ENCODE measurements at places on chromosomes 11 and 22. TPM values are rescaled to one million over a fixed set of nuclear protein-coding genes. Genes with fewer than 3 reads are reported as not detected.

- DNase-seq, result no peak
Observed at GRCh38 chr11:10480026-10480425, 25.0 kb downstream of the AMPD3 start.

DNA sequence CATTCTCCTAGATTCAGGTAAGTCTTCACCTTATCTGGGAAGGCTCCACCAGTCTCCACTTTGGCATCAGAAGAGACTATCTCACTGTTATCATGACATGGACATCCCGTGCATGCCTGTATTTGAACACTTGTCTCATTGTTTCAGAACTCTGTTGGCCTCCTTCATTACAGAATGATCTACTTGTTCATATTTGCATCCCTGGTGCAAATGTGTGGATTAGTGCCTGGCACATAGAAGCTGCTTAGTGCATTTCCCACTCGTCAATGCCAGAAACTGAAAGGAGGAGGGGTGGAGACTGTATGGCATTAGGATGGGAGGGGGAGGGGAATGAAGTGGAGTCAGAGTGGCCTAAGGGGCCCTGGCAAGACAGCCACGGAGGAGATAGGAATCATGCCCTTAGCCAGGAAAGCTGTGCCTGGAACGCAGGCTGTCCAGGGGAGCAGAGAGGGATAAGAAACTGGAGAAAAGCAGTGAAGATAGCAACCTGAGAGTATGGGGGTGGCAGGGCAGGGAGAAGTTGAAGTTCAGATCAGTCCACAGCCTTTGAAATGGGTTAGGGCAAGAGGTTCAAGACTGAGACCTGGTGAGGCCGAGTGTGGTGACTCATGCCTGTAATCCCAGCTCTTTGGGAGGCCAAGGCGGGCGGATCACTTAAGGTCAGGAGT lies 53.8 kb upstream of the CAPRIN1 start:
- no peak for DNase-seq

DNA sequence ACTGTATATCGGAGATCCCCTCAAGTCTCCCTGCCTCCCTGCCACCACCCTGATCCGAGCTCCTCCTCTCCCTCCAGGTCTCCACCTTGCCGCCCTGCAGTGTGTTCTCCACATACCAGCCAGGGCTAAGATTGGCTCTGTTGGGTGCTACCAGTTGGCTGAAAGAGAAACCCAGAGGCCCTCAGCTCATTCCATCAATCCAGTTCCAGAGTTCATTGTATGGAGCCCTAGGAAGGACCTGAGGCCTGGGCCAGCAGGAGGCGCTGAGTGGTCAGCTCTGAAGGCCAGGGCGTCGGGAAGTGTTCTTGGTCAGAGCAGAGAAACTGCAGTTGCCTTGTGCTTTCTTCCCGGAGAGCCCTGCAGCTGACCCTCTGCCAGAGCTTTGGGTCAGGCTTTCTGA lies 2.2 kb upstream of the TOP3B start:
- no peak for DNase-seq

- no peak for DNase-seq
Observed at GRCh38 chr22:29106839-29107238, 34.0 kb downstream of the KREMEN1 start.

DNA sequence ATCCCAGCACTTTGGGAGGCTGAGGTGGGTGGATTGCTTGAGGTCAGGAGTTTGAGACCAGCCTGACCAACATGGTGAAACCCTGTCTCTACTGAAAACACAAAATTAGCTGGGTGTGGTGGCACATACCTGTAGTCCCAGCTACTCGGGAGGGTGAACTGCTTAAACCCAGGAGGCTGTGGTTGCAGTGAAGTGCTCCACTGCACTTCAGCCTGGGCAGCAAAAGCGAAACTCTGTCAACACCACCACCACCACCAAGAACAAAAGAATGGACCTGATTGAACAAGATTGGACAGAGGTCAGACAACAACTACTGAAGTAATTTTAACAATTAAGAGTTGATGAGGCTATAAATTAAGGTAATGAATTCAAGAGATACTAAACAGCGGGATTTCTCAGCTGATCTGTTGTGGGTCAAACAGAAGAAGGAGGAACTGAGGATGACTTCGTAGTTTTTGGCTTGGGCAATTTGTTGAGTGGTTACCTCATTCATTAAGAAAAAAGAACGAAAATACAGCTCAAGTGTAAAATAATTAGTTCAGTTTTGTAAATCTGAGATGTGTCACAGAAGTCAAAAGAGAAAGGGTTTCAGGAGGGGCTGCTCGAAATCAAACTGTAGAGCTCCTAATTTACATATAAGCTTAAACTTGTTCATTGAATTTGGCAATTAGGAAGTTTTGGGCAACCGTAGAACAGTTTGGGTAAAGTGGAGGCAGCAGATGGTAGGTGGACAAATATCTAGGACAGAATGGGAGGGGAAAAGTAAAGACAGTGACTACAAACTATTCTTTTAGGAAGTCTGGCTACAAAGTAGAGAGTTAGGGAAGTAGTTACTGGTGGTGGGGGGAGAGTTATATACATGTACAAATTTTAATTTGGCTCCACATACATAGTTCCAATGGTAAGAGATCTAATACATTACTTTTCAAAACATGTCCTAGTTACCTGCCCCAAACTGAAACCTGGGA lies 4.5 kb downstream of the IL18 start:
- no peak for DNase-seq

DNA sequence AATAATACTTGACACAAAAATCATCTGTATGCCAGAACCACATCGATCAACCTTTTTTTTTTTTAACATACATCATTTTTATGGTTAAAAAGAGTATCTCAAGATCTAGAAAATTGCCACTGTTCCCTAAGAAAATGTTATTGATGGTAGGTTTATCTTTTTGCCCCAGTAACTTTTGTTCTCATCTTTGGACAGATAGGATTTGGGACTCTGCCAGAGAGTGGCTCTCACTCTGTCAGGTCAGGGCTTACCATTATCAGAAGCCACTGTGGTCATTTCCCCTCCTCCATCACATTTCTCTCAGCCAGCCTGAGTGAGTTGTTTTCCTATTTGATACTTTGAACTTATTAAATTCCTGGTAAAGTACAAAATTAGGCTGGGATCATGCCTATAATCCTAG lies 47.9 kb upstream of the YWHAH start:
- DNase-seq, result no peak

- no peak for DNase-seq
Observed at GRCh38 chr22:36730176-36730858, 26.8 kb upstream of the CACNG2 start.

- DNase-seq, result no peak
Observed at GRCh38 chr11:28582506-28582905, 474.3 kb downstream of the METTL15 start.

GRCh38 chr11:96104496-96104895 lies 180.6 kb upstream of the MTMR2 start:
- DNase-seq, result no peak

DNA sequence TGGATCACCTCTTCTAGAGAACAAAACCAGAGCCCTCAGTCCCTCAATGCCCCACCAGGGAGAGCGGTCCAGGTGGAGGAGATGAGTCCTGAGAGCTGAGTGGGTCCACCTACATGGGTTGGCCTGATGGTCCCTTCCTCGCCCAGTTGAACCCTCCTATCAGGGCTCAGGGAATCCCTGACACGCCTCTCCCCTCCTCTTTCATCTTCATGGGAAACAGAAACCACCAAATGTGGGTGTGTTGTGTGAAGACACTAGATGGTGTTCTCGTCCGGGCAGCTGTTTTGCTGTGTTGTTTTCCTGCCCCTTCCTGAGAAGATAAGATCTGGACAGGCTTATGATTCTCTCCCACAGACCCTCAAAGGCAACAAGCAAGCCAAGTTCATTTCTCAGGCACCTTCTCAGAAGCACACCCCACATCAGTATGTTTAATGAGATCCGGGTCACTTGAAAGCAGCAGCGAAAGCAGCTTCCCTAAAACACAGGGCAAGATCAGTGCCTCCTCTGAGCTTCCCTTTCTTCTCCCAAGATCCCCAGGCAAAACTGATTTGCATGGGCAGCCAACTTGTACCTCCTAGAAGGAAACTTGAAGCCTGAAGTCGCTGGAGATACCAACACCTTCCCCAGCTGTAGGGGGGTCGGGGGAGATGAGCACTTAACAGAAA lies 35.3 kb upstream of the POU2AF1 start:
- DNase-seq, result no peak

Gene AHNAK
- 57.2 TPM for polyA plus RNA-seq

Gene PHLDA2
- 165 TPM for polyA plus RNA-seq

Gene OTOG
- polyA plus RNA-seq, result not detected

Gene C22orf15
- 0.51 TPM for polyA plus RNA-seq
